ENCODE measurements at places on chromosomes 6 and 20.

GRCh38 chr20:58783511-58784011 is 67.1 kb downstream of the GNAS-AS1 start:
- DNase-seq: no peak

GRCh38 chr6:169745405-169745804 is 6.0 kb downstream of the DYNLT2 start:
- no peak for DNase-seq

DNA sequence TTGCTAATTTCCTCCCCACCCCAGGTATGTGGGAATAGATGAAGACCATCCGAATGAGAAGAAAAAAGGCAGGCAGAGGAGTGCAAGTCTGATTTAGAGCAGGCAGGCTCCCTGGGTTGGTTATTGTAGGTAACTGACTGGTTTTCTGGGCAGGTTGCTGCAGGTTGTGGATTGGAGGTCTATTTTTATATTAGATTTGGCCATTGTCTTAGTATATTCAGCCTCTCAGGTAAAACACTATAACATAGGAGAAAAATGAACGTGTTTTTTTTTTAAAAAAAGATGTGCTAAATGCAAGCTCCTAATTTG is 492 bp upstream of the TBC1D7 start:
- no peak for DNase-seq

DNA sequence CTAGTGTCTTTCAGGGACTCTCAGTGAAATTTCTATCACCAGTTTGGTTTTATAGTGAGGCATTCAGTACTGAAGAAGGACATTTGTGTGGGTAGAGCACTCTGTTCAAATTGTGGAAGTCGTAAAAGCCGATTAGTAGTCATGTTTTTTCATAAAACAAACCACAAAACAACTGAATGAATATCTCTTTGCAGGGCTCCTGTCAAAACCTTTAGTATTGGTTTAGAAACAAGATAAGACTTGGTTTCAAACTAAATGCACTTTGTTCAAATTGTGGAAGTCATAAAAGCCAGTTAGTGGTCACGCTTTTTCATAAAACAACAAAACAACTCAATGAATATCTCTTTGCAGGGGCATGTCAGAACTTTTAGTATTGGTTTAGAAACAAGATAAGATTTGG is 23.8 kb downstream of the ADGRF4 start:
- no peak for DNase-seq

GRCh38 chr6:35443341-35444030 is 8.7 kb upstream of the FANCE start:
- no peak for DNase-seq

GRCh38 chr6:12595161-12595811 is 121.3 kb upstream of the PHACTR1 start:
- DNase-seq: no peak

GRCh38 chr20:38642498-38642897 is 40.9 kb downstream of the ARHGAP40 start:
- DNase-seq: no peak

GRCh38 chr20:48164034-48164433 is 378.8 kb upstream of the SULF2 start:
- DNase-seq: no peak

- DNase-seq: peak; percentile 7
These were observed 124.7 kb upstream of the SPACA1 start for GRCh38 chr6:87922947-87923330.

GRCh38 chr6:77403424-77403823 is 59.9 kb downstream of the HTR1B start:
- DNase-seq: no peak

DNA sequence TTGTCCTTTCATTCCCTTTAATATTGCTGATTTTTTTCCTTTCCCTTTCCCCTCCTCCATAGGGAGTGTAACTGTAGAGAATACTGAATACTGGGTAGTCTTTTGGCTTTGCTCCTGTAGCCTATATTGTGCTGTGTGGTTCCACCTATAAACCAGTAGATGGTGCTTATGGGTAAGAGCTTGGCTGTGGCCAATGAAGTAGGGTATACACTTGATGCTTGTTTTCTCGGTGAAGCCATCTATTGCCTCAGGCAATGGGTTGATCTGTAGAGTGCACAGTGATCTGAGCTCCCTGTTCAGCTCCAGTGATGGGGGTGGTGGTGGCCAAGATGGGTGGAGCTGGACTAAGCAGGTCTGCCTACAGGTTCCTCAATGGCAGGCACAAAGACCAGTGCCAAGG is 203.3 kb upstream of the IMPG1 start:
- no peak for DNase-seq

- DNase-seq: no peak
These were observed 1.0 kb downstream of the TOMM34 start for GRCh38 chr20:44959082-44959637.

DNA sequence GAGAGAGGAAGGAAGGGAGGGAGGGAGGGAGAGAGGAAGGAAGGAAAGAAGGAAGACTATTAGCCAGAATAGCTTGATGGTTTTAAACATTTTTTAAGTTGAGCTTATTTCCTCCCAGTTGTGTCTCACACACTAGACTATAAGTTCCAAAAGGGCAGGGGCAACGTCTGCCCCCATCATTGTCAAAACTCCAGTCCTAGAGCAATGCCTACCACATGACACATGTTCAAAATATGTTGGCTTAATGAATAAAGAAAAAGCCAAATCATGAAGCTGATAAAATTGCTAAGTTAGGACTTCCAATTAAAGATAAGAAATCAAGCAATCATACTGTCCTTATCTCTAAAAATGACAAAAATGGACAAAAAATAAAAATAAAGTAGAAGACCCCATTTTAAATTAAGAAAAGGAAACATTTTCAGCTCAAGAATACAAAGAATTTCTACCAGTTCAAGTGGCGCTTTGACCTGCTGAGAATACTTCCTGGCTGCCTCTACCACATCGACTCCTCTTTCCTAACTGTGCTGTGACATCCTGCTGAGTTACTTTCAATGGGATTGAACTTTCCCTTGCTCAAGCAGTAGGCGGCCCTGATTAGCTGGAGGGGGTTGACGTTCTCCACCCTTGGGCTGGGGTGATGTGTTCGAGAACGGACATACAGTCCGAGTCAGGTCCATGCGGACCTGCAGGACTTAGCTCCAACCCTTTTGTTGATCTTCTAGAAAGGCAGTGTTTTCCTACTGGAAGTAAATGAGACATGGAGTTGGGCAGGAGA is 283.9 kb upstream of the FOXQ1 start:
- no peak for DNase-seq

GRCh38 chr6:132101535-132101934 is 150.4 kb upstream of the CCN2 start:
- no peak for DNase-seq

DNA sequence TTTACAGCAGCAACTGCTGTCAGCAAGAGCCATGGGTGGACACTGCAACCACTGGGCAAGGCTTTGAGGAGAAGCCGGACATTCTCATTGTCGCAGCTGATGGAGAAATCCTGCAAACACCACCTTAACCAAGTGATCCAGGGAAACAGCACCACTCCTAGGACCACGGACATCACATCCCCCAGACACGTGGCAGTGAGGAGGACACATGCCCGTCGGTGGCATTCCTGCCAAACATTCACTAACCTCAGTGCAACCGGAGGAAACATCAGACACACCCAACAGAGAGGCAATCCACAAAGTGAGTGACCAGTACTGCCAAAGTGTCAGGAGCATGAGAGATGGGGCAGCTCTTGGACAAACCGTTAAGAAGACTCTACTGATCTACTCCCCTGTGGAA is 16.6 kb upstream of the IRF4 start:
- DNase-seq: no peak

DNA sequence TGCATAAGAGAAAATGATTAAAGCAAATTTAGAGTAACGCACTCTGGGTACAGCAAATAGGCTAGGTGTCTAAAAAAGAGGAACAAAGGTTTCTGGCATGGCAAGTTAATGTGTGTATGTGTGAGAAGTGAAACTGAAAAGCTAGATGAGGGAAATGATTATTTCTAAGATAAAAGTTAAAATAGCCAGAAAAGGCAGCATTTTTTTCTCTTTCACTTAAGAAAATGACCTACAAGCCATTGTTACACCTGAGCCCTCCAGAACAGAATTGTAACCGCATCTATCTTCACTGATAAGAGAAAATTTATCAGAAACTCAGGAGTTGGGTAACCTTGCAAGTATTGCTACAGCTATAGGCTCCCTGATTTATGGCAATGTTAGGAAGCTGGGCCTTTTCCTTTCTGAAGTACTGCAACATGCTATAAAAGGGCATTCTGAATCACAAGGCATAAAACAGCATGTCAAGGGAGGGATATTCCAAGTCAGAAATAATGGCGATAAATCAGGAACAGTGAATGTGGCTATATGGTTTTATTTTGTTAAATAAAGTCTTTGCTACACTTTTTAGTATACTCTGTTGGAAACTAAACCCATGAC is 395.3 kb downstream of the TBC1D32 start:
- no peak for DNase-seq

- no peak for DNase-seq
These were observed 14.9 kb downstream of the PLCG1 start for GRCh38 chr20:41152108-41152757.

GRCh38 chr6:142892254-142893021 is 52.5 kb downstream of the HIVEP2 start:
- DNase-seq: no peak

GRCh38 chr6:106094261-106094963 is 8.3 kb downstream of the PRDM1 start:
- no peak for DNase-seq

GRCh38 chr20:58361481-58362205 is 27.4 kb upstream of the VAPB start:
- DNase-seq: peak; percentile 31

Measured in activated CD8-positive, alpha-beta T cell treated with anti-CD3 and anti-CD28 coated beads for 36 hours (primary cell).